ENCODE measurements at places on chromosomes 13 and 19. TPM values are rescaled to one million over a fixed set of nuclear protein-coding genes. Genes with fewer than 3 reads are reported as not detected.

- DNase-seq: peak; percentile 22
These were observed 483.2 kb downstream of the DIAPH3 start for GRCh38 chr13:59680429-59681024.

- DNase-seq: no peak
These were observed at the start of gene ATP4B for GRCh38 chr13:113657851-113658741. Gene ATP4B, minus strand, starts transcription at chr13:113658198. Its CDS starts 54 bp downstream, at chr13:113658144.

DNA sequence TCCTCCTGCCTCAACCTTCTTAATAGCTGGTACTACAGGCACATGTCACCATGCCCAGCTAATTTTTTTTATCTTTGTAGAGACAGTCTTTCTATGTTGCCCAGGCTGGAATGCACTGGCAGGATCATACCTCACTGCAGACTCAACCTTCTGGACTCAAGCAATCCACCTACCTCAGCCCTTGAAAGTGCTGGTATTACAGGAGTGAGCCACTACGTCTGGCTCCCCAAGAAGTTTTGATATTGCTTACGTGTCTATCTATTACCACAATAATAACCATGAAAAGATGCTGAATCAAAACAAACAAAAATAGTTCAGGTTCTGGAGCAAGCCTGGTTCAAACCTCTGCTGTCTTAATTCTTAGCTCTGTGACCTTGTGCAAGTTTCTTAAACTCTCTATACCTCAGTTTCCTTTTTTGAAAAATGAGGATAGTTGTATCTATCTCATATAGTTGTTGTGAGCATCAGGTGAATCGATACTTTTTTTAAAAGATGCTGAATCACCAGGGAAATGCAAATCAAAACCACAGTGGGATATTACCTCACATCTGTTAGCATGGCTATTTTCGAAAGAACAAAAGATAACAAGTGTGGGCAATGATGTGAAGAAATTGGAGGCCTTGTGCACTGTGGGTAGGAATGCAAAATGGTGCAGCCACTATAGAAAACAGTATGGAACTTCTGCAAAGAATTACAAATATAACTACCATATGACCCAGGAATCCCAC is 19.0 kb upstream of the LEUTX start:
- no peak for DNase-seq

DNA sequence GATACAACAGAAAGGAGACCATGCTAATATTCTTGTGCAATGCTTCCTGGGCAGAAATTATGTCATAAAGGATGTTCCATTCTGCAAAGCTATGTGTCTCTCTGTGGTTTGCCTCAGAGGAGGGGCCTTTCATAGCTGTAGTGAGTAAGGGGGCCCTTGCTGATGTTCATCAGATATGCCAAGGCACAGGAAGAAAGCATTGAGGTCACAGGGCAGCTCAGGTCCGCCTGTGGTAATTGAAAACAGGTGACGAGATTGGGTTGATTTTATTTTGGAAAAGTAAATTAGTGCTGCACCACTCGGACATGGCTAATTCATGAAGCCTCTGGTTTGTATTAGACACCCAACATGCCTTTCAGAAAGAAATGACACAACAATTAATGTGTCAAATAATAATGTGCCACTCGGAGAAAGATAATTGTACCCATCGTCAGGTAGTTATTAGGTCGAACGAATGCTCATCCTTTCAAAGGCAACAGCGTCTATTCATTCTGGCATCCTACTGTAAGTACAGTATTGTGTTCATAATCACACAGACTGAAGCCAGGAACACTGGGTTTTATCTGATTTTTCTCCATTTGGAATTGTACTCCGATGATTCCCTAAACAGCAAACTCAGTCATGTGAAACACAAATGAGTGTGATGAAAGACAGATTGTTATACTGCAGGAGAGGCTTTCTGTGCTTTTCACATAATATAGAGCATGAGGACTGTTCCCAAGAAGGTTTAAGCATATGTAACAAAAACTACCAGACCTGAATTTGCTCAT is 421.6 kb upstream of the KLF12 start:
- DNase-seq: no peak

GRCh38 chr19:37466277-37466797 is 907 bp downstream of the ZNF569 start:
- no peak for DNase-seq

GRCh38 chr19:5534787-5535586 is 32.8 kb downstream of the TINCR start:
- no peak for DNase-seq

DNA sequence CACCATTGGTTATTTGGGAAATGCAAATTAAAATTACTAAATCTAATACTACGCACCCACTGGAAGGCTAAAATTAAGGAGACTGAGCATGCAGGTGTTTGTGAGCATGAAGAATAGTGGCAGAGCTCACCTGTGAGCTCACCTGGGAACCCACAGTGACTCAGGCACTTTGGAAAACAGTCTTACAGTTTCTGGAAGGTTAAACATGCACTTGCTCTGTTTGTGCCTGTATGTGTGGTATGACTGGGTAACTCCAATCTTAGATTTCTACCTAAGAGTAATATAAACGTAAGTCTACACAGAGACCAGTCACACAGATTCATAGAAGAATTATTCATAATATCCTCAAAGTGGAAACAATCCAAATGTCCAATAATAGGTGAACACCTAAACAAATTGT is 318.8 kb downstream of the ATP8A2 start:
- DNase-seq: no peak

DNA sequence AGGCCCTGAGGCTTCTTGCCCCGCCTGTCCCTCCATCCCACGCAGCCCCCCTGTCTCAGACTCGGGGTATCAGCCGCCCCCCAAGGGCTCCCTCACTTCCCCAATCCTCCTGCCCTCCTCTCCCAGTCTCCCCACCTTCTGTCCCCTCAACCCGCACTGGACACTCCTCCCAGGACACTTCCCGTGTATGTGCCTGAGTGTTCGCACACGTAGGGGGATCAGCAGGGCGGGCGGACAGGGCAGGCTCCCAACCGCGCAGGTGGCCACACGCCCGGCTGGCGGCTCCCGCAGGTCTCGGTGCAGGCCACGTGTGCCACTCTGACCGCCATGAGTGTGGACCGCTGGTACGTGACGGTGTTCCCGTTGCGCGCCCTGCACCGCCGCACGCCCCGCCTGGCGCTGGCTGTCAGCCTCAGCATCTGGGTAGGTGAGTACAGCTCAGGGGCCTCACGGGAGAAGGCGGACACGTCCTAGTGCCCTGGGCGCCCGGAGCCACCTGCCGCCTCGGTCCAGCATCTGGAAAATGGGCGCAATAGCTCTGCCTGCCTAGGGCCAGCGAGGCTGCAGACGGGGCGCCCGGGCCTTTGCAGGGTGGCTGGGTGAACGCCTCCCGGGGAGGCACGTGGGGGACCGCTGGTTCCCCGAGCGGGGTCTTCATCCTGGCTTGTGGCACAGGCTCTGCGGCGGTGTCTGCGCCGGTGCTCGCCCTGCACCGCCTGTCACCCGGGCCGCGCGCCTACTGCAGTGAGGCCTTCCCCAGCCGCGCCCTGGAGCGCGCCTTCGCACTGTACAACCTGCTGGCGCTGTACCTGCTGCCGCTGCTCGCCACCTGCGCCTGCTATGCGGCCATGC is 2.3 kb downstream of the KISS1R start:
- DNase-seq: no peak

- no peak for DNase-seq
These were observed 168.4 kb upstream of the CSNK1A1L start for GRCh38 chr13:37273836-37274235.

GRCh38 chr13:113403255-113404104 is 39.5 kb upstream of the GRTP1 start:
- DNase-seq: no peak

DNA sequence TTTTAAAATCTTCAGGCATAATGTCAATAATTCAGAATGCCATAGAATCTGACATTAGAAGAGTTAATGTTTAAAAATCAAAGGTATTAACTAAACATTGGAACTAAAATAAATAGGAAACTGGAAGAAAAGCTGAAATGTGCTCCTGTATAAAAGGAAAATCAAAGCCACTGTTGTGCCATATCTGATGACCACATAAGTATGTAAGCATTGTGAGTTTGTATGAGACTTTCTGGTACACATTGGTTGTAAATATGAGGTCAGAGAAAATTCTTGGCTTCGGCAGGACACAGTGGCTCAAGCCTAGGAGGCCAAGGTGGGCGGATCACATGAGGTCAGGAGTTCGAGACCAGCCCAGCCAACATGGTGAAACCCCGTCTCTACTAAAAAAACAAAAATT is 48.3 kb upstream of the INTS6 start:
- no peak for DNase-seq

DNA sequence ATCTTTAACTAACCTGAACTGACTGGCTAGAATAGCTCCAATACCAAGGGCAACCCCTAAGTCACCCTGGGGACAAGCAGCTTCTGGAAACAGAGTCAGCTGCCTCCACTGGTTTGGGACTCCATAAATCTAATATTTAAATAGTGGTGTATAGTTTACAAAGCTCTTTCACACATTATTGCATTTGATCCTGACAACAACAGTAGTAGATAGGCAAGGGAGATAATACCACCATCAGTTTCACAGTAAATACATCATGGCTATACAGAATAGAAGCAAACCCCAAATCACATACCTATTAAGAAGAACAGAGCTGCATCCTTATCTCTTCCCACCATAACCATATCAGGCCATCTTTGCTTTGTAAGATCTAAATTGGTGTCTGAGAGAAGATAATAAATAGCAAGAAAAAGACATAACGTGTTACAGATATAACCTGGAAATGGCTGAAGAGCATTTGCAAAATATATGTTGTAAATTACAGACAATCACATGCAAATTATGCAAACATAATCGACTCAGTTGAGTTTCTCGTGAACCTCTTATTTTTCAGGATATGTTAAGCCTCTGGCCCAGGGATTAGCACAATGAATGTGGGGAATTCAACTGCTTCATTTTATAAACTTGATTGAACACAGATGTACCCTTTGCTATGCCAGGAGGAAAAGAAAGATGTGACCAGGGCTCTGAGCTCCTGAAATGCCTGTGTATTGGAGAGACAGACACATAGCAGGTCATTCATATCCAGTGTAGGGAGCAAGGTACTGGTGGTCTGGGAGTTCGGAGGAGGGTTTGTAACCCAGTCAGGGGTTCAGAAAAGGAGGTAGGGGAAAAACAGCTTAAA is 142.5 kb downstream of the SLC7A1 start:
- DNase-seq: no peak

- no peak for DNase-seq
These were observed 1.3 kb downstream of the GNG8 start for GRCh38 chr19:46634656-46635218.

GRCh38 chr13:47555235-47555634 is 445.8 kb downstream of the SUCLA2 start:
- DNase-seq: peak; percentile 39

GRCh38 chr13:50464349-50465251 is 378.9 kb downstream of the DLEU7 start:
- no peak for DNase-seq

DNA sequence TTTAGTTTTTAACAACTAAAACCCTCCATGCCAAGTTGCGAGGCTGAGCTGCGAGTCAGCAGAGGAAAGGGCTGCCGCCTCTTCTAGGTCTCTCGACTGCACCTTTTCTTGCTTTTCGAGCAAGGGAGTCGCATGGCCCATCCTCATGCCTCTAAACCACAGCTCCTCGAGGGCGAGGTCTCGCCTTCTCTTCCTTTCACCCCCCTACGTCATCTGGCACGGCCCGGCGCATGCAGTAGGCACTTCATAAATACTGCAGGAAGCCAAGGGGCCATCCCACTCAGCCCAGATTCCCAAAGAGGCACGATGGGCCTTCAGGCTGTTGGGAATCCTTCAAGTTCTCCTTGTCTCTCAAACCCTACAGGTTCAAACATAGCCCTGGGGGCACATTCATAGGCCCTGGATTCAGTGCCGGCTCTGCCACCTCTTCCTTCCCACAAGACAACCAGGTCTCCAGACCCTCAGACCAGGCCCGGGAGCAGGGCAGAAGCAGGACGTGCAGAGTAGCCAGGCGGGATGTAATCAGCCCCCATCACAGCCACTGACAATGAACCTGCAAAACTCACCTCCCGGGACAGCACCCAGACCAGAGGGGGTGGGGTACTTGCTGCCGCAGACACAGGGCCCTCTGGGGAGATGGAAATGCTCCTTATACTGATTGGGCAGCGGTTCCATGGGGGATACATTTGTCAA is 41.7 kb downstream of the GGACT start:
- DNase-seq: no peak

- DNase-seq: peak; percentile 48
These were observed 4.3 kb upstream of the RAP2A start for GRCh38 chr13:97429681-97430081.

GRCh38 chr13:34847766-34848165 is 94.3 kb upstream of the NBEA start:
- no peak for DNase-seq

GRCh38 chr13:76887076-76887563 is 915 bp upstream of the KCTD12 start:
- DNase-seq: no peak

CLEC11A gene
- total RNA-seq: 10.0 TPM

PRODH2 gene
- total RNA-seq: not detected

KLF12 gene
- 5.9 TPM for total RNA-seq

RNF126 gene
- total RNA-seq: 53.8 TPM

CNFN gene
- not detected for total RNA-seq

TGFBR3L gene
- 1.1 TPM for total RNA-seq

RASIP1 gene
- total RNA-seq: 0.20 TPM

BAX gene
- total RNA-seq: 97.7 TPM
